ENCODE measurements at places on chromosomes 2 and 18.
A peak's percentile ranks its signal among the peaks of the same experiment; 100 is the strongest.

DNA sequence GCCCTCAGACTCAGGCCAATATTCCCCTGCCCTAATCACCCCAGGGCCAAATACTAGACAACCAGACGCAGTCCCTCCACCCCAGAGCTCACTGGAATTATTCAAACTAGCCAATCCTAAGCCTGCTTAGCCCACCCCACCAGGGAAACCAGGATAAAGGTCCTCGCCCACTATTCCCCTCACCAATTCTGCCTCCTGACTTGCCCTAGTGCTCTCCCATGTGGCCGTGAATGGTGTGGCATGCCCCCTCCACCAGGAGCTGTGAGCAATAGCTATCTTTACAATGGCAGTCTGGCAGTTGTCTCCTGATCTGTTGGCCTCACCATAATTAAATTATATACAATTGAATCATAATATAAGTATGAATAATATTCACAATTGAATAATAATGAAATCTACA, 42.3 kb downstream of the FAM124B start:
- DNase-seq = peak; percentile 12

GRCh38 chr18:5518899-5519371, 24.9 kb downstream of the EPB41L3 start:
- peak; percentile 32 for DNase-seq

- DNase-seq = no peak
These were observed 990 bp upstream of the GDF7 start for GRCh38 chr2:20666005-20666303.

GRCh38 chr2:214560618-214561190, 149.8 kb downstream of the VWC2L start:
- DNase-seq = no peak

DNA sequence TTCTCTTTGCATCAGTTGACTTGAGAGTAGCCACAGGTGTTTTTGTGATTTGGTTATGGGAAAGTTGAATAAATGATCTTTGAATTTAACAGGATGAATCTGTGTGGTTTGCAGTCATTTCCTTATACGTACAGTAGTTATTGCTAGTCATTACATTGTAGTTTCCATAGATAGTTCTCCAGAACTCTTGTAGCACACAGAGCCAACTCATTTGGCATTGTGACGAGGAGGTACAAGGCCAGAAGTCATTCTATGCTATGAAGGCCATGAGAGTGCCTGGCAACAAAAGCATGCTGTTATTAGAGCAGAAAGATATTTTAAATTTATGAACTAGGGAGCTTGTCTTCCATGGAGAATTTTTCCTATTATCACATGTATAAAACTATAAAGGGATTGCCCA, 973.0 kb upstream of the CHAC2 start:
- no peak for DNase-seq

GRCh38 chr2:43228756-43229659, 2.6 kb upstream of the ZFP36L2 start:
- no peak for DNase-seq

GRCh38 chr2:99880148-99880963, 262.0 kb downstream of the AFF3 start:
- DNase-seq = peak; percentile 78

- DNase-seq = no peak
These were observed 6.0 kb downstream of the LYPD6B start for GRCh38 chr2:149044500-149044899.

- no peak for DNase-seq
These were observed 27.5 kb downstream of the COPS8 start for GRCh38 chr2:237113026-237113795.

DNA sequence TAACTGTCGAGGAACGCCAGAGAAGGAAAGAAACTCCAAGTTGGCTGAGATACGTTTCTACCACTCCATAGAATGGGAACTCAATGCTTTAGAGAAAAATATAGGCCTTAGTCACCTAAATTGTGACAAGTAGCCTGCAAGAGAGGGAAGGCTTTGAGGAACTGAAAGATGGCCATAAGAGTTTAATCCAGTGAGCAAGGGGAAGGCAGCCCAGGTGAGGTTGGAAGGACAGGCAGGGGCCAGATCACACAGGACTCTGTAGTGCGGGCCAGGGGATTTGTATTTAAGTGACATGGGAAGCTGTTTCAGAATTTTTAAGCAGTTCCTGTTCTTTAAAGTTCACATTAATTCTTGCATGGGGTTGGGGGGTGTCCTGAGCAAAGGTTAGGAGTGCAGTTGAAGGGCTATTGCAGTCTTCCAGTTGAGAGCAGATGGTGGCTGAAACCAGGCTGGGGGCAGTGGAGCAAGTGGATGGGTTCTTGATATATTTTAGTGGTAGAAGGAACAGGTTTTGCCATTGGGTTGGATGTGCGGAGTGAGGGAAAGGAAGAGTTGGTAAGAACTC, 138.9 kb upstream of the PELI1 start:
- no peak for DNase-seq

- no peak for DNase-seq
These were observed 167.3 kb downstream of the NYAP2 start for GRCh38 chr2:225566798-225567197.

DNA sequence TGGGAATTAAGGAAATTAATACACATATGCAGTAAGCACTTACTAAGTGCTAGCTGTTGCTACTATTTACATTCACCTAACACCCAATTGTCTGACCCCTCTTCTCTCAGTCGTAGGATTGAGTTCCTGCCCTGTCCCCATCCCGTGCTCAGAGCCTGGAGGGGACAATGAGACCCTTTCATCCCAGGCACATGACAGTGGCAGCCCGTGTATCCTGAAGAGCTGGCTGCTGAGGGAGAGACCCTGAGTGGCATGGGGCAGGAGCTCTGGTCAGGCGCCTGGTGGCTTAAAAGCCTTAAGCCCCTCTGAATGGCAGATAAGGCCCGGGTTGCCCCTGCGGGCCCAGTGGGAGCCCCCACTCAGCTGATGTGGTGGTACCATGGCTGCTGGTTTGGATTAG, 99.0 kb downstream of the DYSF start:
- no peak for DNase-seq

DNA sequence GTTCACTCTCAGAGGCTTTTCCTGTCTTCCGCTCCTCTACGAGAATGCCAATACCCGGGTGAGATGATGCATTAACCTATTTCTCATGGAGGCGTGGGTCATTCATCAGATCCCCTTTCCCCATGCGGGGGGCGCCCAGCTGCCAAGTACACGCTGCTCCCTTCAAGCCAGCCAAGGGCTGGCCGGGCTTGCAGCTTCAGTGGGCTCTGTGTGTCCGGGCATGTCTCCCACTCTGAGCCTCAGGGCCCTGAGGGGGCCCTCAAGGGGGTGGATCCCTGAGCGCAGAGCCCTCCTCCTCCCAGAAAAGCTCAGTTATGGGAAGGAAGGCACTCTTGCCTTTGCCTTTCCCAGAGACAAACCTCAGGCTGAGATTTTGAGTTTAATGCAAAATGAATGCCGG, 431.8 kb upstream of the MYT1L start:
- no peak for DNase-seq

GRCh38 chr2:56375251-56375650, 191.5 kb downstream of the CCDC85A start:
- DNase-seq = no peak

DNA sequence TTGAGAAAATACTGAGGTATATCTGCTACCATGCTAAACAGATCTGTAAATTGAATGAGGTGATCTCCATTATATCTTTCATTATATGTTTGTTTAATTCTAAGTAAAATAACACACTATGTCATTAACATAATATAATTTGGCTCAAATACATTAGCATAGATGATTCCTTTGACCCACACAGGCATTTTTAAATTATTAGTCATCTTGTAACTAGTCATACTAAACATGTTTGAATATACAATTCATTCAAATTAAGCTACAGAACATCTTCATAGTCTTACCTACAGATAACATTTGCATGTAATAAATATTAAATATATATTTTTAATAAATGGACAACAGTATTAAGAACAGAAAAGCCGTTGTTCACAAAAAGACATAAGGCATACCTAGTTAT, 52.7 kb upstream of the KYNU start:
- peak; percentile 22 for DNase-seq

DNA sequence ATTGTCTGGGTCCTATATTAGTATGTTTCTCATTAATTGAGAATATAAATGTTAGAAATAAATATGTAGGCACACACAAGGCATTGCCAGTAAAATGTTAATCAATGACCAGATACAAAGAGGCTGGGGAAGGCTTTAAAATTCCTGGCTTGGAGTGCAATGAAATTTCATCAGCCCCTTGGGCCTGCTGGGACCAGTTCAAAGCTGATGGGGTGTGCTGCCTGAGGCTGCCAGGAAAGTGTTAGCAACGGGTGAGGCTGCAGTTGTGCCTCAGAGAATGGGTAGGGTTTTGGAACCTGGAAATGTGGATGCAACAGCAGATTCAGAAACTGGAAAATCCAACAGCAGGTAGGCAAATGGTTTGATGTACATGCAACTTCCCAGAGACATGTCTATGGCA, 68.9 kb downstream of the DIPK1C start:
- DNase-seq = no peak

DNA sequence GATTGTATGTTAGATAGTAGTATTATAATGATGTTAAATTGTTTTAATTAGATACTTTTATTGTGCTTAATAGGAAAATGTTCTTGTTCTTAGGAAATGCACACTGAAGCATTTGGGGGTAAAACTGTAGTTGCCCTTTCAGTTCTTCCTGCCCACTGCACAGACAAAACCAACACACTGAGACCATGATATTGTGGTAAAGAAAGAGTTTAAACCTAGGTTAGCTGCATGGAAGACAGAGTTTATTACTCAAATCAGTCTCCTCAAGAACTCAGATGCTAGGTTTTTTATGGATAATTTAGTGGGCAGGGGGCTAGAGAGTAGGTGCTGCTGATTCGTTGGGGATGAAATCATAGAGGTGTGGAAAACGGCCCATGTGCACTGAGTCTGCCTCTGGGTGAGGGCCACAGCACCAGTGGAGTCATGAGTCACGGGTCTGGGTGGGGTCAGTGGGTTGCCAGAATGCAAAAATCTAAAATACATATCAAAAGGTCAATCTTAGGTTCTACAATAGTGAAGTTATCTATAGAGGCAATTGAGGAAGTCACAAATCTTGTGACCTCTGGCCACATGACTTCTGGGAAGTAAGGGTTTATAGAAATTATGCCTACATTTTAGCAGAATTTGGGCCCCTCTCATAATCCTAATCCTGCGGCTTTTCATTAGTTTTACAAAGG, 283.4 kb upstream of the FBXO11 start:
- no peak for DNase-seq

- DNase-seq = no peak
These were observed 63.2 kb upstream of the TMEM17 start for GRCh38 chr2:62568983-62569837.

DNA sequence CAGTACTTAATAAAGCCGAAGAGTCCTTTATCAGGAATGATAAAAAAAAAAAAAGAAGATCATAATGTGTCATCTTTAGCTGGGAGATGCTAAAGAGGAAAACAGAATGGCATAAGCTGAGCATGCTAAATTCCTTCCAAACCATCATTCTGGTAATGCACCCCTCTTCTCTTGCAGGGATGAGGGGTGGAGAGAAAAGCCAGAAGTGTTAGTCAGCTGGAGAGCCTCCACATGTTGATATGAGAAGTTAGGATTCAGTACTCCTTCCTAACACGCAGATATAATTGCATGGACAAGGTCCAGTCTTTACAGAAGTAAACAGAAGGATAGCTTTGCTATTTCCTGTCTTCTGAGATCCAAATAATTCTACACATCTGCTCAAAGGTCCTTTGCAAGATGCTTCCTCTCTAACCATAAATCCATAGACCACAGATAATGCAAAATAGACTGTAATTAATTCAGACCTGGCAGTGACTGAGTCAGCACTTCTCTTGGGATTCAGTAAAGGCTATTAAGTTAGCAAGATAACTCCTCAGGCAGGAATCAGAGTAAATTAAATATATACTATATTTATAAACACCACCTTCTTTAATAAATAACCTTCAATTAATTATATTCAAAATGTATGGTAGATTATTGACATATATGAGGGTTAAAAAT, 930.0 kb upstream of the KLHL29 start:
- DNase-seq = no peak

All from fibroblast of skin of scalp (primary cell).